ENCODE measurements at places on chromosomes 1 and 21.

- DNase-seq = no peak
These were observed 5.7 kb upstream of the FASLG start for GRCh38 chr1:172653015-172653709.

GRCh38 chr1:159961636-159962035, 7.6 kb upstream of the SLAMF9 start:
- no peak for DNase-seq

GRCh38 chr1:157117527-157118057, 18.0 kb upstream of the ETV3L start:
- DNase-seq = no peak

- DNase-seq = peak; percentile 65
These were observed 9.1 kb downstream of the TTC22 start for GRCh38 chr1:54791880-54792522.

DNA sequence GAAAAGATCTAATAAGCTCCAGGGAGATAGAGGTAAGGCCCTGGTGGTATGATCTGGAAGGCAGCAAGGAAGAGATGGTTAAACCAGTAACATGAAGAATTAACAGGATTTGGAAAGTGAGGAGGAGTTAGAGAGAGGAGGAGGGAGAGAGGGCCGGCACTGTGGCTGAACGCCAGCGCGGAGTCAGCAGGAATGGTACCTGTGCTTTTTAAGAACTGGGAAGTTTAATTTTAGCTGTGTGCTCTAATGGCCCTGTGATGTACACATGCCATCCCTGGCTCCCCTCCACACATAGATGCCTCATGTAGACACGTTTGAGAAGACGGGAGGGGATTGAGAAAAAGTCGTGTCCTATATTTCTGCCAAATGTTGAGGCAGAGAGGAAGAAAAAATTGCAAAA, 13.8 kb upstream of the AVPR1B start:
- no peak for DNase-seq

- no peak for DNase-seq
These were observed 9.3 kb upstream of the ST6GALNAC3 start for GRCh38 chr1:76065270-76065669.

DNA sequence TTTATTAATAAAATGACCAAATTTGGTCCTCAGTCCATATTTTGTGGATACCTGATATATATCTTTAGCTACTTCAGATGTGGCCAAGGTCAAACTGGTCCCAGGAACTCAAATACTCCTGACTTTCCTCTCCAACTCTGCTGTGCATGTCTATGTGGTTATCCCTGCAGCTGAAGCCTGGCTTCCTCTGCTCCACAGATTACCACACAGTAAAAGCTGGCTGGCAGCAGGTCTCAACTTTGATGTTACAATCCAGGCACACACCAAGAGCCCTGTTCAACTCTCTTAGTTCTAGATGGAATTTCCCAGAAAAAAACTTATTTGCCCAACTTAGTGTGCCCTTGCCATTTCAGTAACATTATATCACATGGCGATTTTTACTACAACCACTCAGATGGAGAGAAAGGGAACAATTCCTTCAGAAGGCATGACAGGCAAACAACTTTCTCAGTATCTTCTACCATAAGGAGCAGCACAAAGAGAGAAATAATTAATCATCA, 479.5 kb downstream of the PLPP3 start:
- DNase-seq = peak; percentile 71

GRCh38 chr1:28886731-28887418, 27.5 kb upstream of the EPB41 start:
- peak; percentile 81 for DNase-seq

GRCh38 chr1:41383094-41383852, 22.0 kb downstream of the FOXO6 start:
- DNase-seq = peak; percentile 29

- DNase-seq = no peak
These were observed 180.0 kb downstream of the SDCCAG8 start for GRCh38 chr1:243435836-243436235.

- peak; percentile 80 for DNase-seq
These were observed 47.1 kb downstream of the PTGS2 start for GRCh38 chr1:186633116-186633515.

- DNase-seq = no peak
These were observed 370.2 kb downstream of the DUSP10 start for GRCh38 chr1:221371705-221372104.

DNA sequence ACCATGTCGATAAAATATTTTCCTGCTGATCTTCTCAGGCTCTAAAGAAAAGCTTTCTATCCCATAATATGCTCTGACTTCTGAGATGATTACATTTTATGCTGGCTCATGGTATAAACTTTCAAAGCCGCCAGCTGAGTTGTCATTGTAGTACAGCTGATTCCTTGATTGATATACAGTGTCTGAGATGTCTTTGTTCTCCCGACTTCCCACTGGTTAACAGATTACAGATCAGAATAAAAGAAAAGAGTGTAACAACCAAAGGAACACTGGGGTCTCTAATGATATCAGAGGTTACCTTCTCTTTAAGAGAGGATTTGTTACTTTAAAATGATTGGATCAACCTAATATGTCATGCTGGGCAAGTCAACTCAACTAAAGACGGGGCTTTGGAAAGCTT, 485.4 kb upstream of the LRRC7 start:
- no peak for DNase-seq

DNA sequence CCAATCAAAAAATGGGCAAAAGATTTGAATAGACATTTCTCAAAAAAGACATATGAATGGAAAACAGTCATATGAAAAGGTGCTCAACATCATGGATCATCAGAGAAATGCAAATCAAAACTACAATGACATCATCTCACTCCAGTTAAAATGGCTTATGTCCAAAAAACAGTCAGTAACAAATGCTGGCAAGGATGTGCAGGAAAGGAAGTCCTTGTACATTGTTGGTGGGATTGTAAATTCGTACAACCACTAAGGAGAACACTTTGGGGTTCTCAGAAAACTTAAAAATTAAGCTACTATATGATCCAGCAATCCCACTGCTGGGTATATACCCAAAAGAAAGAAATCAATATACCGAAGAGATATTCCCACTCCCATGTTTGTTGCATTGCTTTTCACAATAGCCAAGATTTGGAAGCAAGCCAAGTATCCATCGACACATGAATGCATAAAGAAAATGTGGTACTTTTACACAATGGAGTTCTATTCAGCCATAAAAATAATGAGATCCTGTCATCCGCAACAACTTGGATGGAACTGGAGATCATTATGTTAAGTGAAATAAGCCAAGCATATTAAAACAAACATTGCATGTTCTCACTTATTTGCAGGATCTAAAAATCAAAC, 17.9 kb downstream of the GBP5 start:
- DNase-seq = no peak

DNA sequence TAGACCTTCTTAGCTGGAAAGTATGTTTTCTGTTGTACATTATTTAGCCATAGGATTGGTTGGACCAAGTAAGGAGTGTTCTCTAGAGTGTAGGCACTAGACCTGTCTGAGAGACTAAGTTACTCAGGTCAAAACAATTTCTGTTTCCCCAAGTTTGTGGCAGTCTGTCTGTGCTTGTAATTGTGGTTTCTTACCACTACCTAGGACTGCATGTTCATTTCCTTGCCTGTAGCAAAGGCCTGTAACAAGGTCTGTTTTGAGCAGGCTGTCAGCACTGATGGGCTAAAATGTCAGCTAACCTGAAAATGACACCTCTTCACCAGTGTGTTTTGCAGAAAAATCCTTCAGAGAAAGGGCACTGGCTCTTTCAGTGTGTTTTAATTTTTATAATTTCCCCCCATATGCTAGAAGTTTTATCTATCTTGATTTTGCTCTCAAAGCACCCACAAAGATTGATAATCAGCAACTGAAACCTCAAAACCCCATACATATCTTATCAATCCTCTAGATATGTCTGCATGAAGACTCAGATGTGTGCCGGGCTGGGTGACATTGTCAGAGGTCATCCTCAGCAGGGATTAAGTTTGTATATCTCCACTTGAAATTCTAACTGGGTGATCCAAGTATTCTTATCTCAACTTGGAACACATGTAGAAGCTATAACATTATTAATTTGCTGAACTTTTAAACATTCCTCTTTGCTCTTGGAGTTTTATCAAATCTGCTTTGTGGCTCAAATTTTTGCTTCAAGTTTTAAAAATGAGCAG, 50.7 kb upstream of the ST6GALNAC3 start:
- no peak for DNase-seq

DNA sequence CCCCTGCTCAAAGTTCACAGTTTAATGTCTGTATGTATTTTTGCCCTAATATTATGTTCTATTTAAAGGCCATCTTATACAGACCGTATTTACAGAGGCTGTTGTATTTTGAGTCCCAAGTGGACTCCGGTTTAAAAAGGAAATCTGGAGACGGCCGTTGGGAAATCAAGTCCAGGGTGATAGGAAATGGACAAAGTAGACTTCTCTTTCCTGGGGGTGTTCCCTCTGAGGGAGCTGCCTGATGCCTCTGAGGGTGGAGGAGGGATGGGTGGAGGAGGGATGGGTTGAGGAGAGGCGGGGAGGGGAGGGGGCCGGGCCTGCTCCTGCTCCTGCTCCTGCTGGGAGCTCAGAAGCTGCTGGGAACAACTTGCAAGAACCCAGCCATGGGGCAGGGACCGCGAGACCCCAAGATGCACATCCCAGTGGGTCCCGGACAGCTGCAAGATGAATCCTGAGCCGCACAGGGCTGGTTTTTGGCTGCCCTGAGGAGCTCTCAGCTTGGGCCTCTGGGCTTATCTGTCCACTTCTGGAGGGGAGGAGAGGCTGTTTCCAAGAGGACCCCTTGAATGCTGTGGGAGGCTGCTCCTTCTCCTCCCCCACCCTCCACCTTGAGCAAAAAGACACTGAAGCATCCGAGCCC, 12.0 kb upstream of the ACTL8 start:
- DNase-seq = no peak

DNA sequence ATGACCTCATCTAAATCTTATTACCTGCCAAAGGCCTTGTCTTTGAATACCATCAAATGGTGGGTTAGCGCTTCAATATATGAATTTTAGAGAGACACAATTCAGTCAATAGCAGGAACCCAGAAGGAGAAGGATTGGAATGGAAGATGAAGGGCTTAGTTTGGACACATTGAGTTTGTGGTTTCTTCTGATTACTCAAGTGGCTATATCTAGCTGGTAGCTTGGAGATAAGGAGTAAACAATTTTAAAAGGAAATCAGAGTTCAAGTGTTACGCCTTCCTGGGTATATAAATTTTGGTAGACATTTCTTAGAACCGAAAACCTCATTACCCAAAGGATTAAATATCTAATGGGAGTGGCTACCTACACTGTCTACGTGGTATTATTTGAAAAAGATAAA, 80.2 kb downstream of the RGS2 start:
- DNase-seq = no peak

DNA sequence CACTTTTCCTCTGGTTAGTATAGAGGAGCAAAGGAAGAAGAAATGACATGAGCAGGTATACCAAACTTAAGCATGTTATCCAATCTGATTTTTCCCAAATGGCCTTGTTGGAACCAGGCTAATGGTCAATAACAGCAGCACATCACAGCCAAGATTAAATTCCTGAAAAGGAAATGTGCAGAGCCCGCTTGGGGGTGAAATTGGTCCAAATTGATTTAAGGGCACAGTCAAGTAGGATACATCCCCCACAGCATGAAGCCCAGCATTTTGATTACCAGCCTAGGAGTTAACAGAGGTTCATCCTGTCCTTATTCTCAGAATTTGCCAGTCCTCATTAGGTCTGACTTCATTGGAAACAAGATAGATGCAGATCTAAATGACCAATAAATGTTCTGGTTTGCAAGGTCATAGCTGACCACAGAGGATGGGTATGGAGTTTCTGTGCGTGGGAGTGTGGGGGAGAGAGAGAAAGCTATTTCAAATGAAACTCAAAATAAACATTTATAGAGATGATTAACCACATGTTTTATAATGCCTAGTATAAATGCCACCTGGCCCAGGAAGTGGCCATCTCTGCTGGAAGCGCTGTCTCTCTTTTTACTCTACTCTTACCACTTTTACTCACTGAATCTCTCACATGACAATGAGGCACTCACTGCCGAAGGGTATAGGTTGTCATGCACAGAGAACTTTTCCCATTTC, 38.7 kb downstream of the RGS5 start:
- DNase-seq = no peak

- DNase-seq = no peak
These were observed 57.5 kb upstream of the ETV3 start for GRCh38 chr1:157195521-157196244.

DNA sequence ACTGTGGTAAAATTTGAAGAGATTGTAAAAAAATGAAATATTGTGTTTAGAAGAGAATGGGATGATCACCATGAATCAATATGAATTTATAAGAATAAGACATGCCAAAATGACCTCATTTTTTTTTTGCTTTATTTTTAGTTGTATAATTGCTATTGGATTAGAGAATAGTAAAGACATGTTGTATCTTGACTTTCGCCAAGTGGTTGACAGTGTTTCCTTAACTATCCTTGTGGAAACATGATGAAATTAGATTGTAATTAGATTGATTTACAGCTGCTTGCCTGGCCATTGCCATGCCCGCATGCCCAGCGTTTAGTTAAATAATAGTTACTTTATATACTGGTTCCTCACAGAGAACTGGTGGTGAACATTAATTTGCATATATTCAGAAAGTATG, 154.9 kb downstream of the MAGI3 start:
- no peak for DNase-seq

- DNase-seq = no peak
These were observed 34.9 kb downstream of the CHML start for GRCh38 chr1:241605146-241605805.

GRCh38 chr21:45393021-45393420, 11.9 kb upstream of the COL18A1 start:
- DNase-seq = no peak

- peak; percentile 85 for DNase-seq
These were observed 24.8 kb downstream of the GBP7 start for GRCh38 chr1:89151047-89151446.

DNA sequence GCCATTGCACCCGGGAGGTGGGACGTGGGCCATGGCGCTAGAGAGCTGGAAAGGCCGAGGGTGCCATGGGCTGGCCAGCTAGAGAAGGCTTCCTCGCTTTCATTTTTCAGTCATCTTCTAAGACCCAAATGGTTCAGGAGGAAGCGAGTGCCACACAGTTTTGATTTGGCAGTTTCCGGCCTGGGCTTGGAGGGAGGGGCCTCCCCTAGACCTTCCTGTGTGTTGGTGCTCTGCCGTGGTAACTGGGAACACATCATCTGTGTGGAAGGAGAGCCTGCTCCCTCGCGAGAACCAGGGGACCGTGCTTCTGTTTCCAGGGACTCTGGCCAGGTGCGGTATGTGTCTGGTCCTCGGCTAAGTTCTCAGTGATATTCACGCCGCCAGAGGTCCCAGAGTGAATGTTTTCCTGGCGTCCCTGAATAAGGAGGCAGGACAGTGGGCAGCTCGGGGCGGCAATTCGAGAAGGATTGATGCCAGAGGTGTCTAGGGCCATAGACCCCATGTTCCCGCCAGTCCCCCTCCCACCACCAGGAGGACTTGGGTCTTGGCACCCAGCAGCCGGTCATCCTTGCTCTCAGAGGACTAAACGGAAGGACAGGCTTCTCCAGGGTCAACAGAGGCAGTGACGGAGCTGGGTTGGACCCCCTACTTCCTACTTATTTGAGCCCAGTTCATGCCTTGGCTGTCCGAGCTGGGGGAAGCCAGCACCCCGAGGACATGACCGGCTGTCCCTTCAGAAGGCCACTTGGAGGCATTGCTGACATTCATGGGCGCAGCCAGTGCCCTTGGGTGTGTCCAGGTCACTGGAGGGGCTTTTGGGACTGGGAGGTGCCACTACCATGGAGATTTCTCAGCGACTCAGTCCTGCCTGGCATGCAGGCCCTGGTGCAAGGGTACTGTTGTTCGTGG, 2.7 kb upstream of the NPHP4 start:
- DNase-seq = peak; percentile 48

GRCh38 chr21:38236232-38236631, 20.6 kb upstream of the KCNJ15 start:
- no peak for DNase-seq
